Hematopoietic multipotent progenitor cell treated with erythropoietin and hydrocortisone succinate and interleukin-3 and kit ligand, for 4 days (in vitro differentiated cells): ENCODE measurements at places on chromosomes 7 and 10.
A peak's percentile ranks its signal among the peaks of the same experiment; 100 is the strongest.

- peak; percentile 45 for DNase-seq
Observed at GRCh38 chr10:63497321-63497720, 23.9 kb upstream of the REEP3 start.

GRCh38 chr10:112728997-112729396 lies 221.1 kb upstream of the TCF7L2 start:
- DNase-seq, result no peak

DNA sequence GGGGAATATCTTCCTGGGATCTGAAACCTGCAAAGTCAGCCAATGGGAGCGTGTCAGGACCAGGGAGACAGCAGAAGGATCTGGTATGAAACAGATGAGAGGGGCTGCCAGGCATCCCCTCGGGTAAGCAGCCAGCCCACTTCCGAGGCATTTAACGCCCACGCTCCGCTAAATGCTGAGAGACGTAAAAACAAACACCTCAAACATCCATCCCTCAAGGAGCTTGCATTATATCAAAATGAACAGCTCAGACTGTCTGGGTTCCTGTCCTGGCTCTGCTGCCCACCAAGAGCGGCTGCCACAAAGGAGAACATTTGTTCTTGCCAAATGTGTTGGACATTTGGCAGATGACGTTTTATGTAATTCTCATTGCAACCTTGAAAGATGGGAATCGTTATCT lies 7.0 kb upstream of the SERPINE1 start:
- DNase-seq, result no peak

DNA sequence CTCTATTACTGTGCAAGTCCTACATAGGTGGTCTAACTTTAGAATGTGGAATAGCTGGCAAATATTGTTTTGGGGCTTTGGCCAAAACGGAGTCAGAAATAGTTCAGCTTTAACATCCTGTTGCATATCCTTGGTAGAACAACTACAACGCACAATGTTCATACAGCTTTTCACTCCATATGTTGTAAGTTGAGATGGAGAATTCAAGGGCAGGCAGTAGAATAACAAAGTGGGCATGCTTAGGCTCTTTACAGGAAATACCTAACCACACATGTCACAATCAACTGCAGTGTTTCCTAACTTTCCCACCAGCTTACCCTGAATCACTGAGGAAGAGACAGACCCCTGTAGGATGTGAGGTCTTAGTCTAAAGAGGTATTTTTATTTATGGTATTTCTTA lies 122.3 kb downstream of the PPP1R3A start:
- peak; percentile 51 for DNase-seq

- no peak for DNase-seq
Observed at GRCh38 chr7:71482284-71482683, 350.3 kb downstream of the GALNT17 start.

DNA sequence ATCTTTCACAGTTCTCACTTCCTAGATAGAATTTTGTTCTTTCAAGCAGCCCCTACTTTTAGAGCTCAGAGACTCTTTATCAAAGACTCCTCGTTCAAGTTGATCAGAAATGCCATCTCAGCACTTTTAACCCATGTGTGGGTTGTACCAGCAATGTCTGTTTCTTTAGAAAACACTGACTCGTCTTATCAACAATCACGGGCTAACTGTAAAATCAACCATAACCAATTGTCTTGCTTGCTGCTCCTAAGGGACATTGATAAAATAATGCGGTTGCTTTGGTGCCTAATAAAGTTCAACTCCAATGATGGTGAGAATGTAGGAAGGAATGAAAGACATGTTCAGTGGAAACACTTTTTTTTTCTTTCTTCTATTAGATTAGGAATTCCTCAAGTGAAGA lies 12.9 kb upstream of the CDK6 start:
- peak; percentile 58 for DNase-seq

- peak; percentile 3 for DNase-seq
Observed at GRCh38 chr10:81874875-81875466, at the start of gene NRG3. Gene NRG3, plus strand, starts transcription at chr10:81875194.

GRCh38 chr10:26454891-26455290 lies 16.8 kb downstream of the APBB1IP start:
- DNase-seq, result no peak

DNA sequence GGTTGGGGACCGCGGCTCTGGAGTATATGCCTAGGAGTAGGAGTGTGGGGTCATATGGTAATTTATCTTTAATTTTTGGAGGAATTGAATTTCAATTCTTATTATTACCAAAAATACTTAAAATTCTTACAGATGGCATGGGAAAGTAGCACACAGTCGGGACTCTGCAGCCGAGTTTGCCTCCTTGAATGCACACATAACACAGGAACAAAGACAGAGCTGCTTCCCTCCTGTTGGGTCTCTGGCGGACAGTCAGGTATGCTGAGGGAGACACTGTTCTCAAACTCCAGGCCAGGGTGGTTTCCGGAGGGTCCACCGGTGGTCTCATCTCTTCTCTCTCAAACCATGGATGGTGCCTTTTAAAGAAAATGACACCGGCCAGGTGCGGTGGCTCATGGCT lies 32.7 kb downstream of the GRIFIN start:
- no peak for DNase-seq

DNA sequence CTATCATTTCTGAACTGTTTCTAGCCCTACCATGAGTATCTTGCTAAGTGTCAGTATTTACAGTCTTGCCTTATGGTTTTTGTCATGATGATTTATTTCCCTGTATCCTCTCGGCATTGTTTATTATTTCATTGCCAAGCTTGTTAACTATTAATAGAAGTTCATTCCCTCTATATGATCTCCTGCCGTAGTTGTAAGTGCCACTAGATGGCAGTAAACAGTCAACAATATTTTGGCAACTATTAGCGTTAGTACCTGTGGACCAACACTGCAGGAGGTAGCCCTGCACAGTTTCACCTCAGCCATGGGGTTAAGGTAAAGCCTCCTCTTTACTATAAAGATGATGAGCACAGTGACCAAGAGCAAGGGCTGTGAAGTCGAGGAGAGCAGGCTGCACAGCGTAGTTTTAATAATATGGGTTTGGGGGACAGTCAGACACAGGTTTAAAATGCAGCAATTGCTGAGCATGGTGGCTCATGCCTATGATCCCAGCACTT lies 26.1 kb upstream of the CCNJ start:
- peak; percentile 83 for DNase-seq

DNA sequence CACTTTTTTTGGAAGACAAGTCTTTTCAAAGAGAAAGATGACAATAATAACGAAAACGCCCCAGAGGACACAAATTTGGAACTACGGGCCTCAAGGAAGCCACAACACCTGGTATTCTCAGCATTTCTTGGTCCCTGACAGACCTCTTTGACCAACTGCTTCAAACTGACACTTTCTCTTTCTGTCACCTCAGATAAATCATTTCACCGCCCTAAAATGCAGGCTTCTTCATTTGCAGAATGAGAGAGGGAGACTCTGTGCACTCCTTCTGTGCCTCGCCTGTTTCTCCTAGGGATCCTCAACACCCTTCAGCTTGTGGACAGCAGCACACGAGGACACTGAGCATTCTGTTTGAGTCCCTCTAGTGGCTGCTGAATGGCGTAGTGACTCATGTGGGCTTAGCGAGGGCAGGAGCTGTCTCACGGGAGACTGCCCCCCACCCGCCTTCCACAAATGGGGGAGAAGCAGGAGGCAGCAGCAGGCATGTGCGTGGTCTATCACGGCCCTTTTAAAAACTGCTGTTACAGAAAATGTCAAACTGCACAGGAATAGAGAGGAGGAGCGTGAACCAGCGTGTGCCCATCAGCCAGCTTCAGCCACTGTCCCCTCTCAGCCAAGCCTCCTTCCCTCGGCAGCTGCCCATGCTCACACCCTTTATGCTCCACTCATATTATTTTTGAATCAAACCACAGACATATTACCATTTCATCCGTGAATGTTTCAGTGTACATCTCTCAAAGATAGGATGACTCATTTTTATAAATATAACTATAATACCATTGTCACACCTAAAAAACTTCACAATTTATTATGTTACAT lies 41.4 kb downstream of the GSDME start:
- DNase-seq, result peak; percentile 70

- no peak for DNase-seq
Observed at GRCh38 chr10:51768886-51769465, 69.6 kb upstream of the CSTF2T start.

GRCh38 chr10:6233725-6234277 lies 31.1 kb downstream of the PFKFB3 start:
- DNase-seq, result no peak

DNA sequence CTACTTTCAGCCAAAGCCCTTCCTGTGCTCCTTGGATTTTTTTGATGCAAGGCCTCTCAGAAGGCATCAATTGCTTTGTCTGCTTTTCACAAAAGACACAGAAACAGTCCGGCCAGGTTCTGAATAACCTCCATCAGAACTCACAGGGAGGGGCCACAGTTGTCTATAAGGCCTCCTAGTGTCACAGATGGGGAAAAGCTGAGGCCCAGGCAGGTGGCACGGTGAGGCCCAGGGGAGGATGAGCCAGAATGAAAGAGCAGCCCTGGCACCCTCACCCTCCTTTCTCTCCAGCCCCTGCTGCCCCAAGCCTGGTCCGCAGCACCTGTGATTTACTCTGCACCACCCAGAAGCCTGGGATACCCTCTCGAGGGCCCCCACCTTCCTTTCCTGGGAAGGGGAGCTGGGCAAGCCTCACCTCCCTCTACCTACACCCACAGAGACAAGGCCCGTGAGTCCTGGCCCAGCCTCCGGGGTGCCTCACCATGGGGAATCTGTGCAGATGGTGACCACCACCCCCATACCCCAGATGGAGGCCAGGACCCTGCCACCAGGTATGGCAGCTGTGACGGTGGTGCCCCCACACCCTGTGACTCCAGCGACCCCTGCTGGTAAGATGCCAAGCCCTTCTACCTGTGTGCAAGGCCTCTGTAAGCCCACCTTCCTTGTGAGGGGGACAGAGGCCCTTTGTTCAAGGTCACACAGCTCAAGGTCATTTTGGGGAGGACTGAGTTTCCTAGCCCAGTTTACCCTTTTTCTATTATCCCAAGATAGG lies 26.2 kb upstream of the ZNF467 start:
- peak; percentile 45 for DNase-seq

- peak; percentile 76 for DNase-seq
Observed at GRCh38 chr7:80708123-80708522, 69.7 kb downstream of the CD36 start.

GRCh38 chr10:89165923-89166322 lies 41.2 kb downstream of the CH25H start:
- DNase-seq, result no peak

DNA sequence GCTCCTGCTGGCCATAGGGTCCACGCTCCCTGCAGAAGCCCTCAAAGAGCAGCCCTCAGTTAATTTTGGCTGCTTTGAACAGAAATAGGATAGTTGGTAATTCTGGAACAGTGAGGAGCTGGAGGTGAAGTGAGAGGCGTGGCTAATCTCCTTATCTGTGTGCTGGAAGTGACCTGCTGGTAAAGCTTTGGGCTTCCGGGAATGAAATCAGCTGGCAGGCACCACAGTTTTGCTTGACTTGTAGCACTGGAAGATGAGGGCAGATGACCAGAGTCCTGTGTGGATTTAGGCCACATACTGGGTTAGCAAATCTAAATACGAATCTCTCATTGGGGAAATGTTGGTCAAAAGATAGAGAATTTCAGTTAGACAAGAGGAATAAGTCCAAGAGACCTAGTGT lies 10.2 kb downstream of the ATP6V0E2 start:
- no peak for DNase-seq

DNA sequence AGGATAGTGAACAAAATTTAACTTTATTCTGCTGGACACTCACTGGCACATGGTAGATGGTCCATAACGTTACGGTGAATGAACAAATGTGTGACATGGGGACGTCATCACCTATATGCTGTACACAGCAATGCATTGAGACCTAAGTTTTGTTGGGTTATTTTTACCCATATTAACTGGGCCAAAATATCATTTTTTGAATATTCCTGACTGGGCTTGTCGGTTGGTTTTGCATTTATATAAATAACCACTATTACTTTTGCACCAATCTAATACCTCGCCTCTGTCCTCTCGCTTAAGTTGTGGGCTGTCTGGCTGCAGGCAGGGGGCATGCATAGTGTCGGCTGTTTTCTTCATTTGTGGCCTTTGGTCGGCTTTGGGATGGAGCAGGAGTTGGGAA lies 161.7 kb downstream of the USP6NL start:
- no peak for DNase-seq

DNA sequence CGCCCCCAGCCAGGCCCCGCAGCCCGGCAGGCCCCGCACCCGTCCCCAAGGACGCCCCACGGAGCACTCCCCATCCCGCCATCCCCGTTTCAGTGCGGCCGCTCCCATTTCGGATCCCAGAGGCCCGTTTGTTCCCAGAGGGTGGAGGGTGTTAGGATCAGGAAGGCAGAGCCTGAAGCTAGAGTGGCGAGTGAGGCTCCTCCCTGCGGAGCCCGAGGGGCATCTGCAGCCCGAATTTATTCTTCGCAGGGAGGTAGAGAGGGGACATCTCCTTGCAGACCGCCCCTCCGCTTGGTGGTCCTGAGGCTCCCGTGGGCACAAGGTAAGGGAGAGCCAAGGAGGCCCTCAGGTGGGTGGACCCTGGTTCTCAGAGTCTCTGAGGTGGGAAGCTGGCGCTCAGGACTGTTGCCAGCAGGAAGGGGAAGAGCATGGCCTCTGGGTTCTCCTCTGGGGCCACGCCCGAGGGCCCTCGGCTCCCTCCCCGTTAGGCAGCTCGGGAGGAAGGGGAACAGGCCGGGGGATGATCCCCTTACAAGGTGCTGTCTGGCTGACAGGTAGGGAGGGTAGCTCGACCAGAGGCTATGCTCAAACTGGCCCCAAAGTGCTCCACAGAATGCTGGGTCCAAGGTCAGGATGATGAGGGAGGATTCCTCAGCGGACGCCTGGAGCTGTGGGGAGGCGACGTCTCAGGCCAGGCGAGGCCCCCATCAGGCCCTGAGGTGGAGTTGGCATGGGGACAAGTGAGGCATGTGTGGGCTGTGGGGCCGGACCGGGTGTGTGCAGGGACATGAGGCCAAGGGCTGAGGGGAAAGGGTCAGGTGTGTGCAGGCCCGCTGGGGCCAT lies 17.4 kb downstream of the POLL start:
- peak; percentile 61 for DNase-seq

- no peak for DNase-seq
Observed at GRCh38 chr10:132808383-132809231, 22.7 kb upstream of the NKX6-2 start.

DNA sequence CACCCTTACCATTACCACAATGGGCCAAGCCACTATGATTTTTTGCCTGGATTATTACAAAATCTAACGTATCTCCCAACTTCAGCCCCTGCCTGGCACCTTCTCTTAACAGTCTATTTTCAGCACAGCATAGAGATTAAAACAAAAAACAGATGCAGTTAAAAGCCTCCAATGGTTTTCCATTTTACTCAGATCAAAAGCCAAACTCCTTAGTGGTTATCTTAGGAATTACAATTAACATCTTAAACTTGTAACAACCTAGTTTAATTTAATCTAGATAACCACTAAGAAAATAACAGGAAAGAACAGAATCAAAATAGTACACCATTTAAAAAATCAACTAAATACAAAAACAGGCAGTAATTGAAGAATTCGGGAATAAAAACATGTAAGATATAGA lies 43.5 kb downstream of the DNAJC1 start:
- no peak for DNase-seq

GRCh38 chr7:3285652-3286051 lies 15.4 kb upstream of the SDK1 start:
- DNase-seq, result no peak

- DNase-seq, result no peak
Observed at GRCh38 chr7:17313194-17313593, 14.7 kb downstream of the AHR start.
